Activated CD4-positive, alpha-beta T cell treated with anti-CD3 and anti-CD28 coated beads, Interleukin-2, Interleukin-4, amounts not matched to agents 100 ng/mL and 50 ng/mL, durations not matched to agents 16 hours and 8 hours (primary cell): ENCODE measurements at places on chromosomes 7 and 10.

- peak; percentile 69 for DNase-seq
Observed at GRCh38 chr7:77393261-77393660, 22.9 kb downstream of the GSAP start.

- no peak for DNase-seq
Observed at GRCh38 chr10:126732868-126733267, 62.4 kb upstream of the C10orf90 start.

GRCh38 chr10:103998805-103999204, 31.9 kb downstream of the SLK start:
- no peak for DNase-seq

DNA sequence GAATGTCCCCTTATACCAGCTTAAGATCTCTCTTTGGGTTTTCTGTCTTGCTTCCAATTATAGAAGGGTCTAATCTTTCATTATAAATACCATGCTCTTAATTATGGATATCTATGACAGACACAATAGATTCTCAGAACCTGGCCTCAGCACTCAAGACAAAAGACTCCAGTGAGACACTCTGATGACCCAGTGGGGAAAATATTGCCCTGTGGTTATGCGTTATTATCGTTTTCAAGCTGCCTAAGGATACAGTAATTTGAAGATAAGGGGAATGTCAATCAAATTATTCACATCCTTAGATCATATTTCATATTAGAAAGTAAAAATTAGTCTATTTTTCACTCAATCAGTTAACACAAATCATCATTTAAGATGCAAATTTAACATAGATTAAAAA, 748.8 kb downstream of the XPNPEP1 start:
- no peak for DNase-seq

DNA sequence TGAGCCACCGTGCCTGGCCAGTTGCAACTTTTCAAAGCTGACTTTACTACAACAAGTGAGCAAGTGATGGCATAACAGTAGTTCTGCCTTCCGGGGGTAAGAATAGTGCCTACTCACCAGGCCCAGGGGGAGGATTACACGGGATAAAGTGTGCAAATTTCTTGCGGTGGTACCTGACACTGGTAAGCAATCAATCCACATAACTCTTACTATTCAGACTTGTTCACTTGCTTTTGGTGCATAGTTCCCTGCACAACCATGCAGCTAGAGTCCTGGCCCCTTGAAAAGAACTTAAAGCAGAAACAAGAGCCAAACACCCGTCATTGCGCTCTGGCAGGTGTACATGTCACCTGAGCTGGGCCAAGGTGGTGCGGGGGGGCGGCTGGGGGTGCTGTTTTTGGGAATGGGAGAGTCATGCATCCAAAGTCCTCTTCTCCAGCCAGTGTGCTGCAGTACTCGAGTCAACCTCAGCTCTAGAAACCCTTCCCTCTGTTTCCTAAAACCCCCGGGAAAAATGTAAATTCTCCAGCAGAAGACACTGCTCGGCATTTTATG, 5.4 kb upstream of the COBL start:
- DNase-seq = no peak

DNA sequence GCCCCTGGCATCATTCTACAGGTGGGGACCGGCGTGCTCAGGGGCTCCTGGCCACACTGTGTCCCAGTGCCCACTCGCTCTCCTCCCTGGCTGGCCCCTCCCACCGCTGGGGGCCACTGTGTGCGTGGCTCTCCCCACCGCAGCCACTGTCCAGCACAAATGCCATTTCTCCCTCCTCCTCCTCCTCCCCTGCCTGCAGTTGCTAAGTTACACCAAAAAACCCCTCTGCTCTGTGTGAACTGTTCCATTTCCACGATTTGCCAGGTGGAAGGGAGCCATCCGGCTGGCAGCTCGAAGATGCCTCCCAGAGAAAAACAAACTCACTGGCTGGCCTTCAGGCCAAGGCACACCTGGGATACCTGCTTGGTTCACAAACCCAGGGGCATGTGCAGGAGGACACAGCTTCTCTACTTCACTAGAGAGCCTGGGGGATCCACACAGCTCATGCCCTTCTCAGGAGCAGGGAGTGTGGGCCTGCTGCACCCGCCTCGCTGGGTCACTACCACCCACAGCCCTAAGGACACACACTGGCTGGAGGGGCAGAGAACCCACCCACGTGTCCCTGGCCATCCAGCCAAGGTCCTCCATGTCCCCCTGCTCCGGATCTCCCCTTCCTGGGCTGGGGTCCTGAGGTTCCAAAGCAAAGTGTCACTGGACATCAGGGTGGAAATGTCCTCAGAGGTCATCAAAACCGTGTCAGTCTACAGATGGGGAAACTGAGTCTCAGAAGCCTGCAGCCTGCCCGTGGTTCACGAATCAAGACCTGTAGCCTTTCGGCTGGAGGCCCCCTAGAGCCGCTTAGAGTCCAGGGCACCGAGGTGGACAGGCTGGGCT, 1.7 kb downstream of the RASGEF1A start:
- DNase-seq = no peak

GRCh38 chr10:118816471-118817168, 61.9 kb upstream of the CACUL1 start:
- no peak for DNase-seq

GRCh38 chr10:85849315-85849714, 517.3 kb downstream of the GRID1 start:
- no peak for DNase-seq

- no peak for DNase-seq
Observed at GRCh38 chr7:32178677-32179366, 108.6 kb upstream of the PDE1C start.

DNA sequence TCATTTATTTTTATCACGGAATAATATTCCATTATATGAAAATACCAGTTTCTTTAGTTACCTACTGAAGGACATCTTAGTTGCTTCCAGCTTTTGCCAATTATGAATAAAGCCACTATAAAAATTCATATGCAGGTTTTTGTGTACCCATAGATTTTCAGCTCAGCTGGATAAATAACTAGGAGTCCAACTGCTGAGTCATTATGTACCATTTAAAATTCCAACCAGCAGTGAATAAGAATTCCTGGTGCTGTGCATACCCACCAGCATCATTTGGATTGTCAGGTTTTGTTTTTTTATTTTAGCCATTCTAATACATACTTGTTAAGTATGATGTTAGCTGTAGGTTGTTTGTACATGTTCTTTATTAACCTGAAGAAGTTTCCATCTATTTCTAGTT, 14.5 kb downstream of the FAM24B start:
- no peak for DNase-seq

GRCh38 chr7:121832347-121832746, 40.6 kb upstream of the PTPRZ1 start:
- no peak for DNase-seq

GRCh38 chr7:27933671-27934565, 194.0 kb downstream of the TAX1BP1 start:
- no peak for DNase-seq

- no peak for DNase-seq
Observed at GRCh38 chr7:44538093-44538797, 2.9 kb downstream of the NPC1L1 start.

DNA sequence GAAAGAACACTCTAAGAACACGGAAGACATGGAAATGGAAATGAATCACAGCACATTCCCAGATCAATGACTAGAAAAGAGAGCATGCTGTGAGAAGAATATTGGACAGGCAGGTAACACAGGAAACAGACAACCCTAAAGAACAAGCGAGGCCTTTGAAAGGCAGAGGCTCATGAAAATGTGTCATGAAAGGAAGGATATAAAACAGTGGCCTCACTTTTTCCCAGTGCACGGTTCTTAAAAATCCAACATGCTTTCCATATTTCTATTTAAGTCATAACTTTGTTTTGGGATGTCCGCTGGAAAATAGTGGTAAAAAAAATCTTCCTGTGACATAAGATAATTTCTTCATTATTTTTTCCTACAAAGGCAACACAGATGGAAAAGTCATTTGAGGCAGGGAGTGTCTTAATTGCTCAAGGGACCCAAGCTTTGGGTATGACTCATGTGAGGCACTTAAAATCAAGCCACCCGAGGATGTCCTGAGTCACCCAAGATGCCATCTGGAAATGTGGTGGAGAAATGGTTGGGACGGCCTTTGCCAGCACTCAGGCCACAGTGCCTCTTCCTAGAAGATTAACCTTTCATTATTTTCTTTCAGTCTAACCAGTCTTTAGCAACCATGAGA, 17.0 kb downstream of the ITIH5 start:
- DNase-seq = no peak

DNA sequence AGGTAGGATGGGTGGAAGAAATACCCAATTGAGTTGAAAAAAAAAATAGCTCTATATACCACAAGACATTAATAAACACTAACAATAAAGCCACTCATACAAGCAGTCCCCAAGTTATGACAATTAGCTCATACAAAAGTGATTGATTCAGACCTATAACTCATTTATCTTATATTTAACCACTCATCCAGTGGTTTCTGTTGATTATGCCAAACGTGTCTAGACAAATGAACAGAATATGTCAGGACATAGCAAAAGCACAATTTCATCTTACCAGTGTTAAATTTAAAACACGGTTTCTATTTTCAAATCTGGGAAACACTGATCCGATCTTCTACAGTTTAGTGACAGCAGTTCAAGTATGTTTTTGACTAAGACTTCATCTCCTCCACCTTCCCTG, 17.0 kb downstream of the ABI1 start:
- DNase-seq = no peak

- no peak for DNase-seq
Observed at GRCh38 chr7:156652886-156653568, 12.5 kb downstream of the RNF32 start.

DNA sequence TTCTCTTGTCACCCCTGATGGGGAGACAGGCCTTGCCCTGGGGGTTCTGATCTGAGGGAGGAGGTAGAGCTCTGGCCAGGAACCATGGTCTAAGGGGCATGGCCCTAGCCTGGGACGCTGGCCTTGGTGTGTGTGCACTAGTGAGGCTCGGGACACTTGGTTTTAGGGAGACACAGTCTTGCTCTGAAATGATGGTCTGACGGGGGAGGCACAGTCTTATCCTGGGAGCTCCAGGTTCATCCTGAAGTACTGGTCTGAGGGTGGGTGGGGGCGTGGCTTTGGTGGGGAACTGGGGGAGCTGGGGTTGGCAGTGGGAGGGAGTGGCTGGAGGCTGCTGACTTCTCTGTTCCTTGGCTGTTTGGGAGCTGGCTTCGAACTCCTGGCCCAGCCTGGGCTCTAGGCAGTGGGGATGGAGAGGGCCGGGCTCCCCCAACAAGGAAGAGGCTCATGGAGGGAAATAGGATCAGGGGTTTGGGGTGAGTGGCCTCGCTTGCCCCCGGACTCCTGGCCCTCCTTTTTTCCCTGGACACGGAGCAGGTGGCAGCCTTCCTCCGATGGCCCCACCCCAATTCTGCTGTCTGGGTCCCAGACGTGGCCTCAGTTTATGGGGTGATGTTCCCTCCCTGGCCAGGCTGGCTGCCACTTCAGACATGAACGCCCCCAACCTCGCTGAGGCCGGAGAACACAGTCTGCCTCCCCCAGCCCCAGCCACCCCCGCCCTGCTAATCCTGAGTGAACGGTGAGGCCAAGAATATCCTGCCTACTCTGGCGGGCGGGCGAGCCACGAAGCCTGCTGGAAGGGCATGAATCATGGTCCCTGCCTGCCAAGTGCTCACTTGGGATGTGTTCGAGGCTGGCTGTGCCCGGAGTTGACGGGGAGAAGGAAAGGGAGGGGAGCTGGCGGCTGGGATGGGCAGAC, 43.5 kb downstream of the TMEM270 start:
- DNase-seq = no peak

DNA sequence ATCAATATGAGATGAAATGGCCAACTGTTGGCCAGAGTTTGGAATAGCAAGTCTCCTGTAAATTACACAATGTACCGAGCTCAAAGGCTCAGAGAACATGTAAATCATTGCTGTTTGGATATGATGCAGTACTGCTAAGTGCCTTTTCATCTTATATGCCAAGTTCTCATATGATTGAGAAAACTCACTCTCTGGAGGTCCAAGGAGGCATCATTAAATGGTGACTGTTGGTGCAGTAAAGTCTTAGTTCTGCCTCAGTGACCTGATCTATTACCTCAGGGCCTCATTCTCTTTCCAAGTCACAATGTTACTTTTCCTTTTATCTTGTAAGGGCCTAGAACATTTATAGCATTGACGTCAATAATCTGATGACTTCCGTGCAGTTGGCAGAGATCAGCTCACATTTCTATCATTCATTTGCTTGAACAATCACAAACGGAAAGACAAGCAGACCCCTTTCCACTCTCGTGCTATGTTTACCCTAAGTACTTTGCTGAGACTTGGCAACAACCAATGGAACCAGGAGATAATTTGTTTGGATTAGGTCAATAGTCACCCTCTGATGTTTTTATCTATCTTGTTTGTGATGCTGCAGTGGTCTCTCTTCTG, 32.6 kb upstream of the PDK4 start:
- no peak for DNase-seq

DNA sequence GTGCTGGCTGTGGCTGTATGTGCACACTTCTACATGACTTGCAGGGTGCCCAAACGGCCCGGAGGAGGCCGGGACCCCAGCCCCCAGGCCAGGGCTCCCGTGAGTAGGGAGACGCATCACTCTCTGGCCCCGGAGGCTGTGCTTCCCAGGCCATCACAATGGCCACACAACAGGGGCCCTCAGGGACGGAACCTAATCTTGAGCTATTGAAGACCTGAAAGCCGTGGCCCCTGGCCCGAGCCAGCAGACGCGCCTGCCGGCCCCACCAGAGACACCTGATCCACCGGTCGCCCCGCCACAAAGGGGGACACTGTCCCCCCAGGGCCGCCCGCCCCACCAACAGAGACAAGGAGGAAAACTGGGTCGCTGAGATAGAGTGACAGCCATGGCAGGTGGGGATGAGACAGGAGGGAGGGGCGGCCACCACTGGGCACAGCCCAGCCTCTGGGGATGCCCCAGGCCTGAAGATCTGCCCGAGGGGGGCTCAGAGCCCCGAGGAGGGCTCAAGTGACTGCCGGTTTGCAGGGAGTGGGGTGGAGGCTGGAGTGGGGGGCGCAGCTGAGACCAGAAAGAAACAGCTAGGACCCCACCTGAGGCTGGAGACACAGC, 10.2 kb upstream of the LFNG start:
- DNase-seq = no peak

- no peak for DNase-seq
Observed at GRCh38 chr7:140650367-140650766, 9.8 kb upstream of the DENND2A start.

GRCh38 chr10:103041391-103041790, 123.3 kb downstream of the CNNM2 start:
- DNase-seq = no peak

DNA sequence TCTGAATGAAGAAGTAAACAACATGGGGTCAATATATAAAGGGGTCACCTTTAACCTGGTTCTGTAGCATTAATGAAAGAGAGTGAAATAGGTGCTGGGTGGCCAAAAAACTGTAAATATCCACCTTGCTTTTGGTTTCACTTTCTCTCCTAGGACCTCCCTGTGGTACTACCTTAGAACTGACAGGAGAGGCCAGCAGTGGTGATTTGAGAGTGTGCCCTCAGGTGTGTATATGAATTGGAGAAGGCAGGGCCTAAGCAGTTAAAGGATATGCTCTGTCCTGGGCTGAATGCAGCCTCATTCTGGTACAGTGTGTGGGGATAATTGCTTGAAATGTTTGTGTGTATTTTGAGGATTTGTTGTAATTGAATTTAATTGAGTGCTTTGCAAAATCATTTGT, 62.0 kb downstream of the BBS9 start:
- DNase-seq = no peak
